Cardiac atrium fibroblast (primary cell): ENCODE measurements at places on chromosomes 7 and 10. TPM values are rescaled to one million over a fixed set of nuclear protein-coding genes. Genes with fewer than 3 reads are reported as not detected.

The NEUROG3 gene
- total RNA-seq, result not detected in 2 replicates

The GPR15LG gene
- total RNA-seq, result not detected in 2 replicates

The CYP2C18 gene
- not detected in 2 replicates for total RNA-seq

The CEP55 gene
- total RNA-seq, result 9.0 and 9.6 TPM in 2 replicates

The RBM28 gene
- total RNA-seq, result 6.9 and 14.3 TPM in 2 replicates

The SPOCK2 gene
- total RNA-seq, result 0.16 and 2.0 TPM in 2 replicates

The TBXAS1 gene
- 7.4 and 8.6 TPM in 2 replicates for total RNA-seq
